AG04449 (cell line): ENCODE measurements at places on chromosomes 5 and 9.

- no peak for DNase-seq
These were observed 207.2 kb downstream of the GADD45G start for GRCh38 chr9:89811886-89812450.

- DNase-seq, result no peak
These were observed 24.6 kb downstream of the LOX start for GRCh38 chr5:122053181-122054109.

GRCh38 chr9:101536938-101537337 lies 3.3 kb downstream of the RNF20 start:
- no peak for DNase-seq

DNA sequence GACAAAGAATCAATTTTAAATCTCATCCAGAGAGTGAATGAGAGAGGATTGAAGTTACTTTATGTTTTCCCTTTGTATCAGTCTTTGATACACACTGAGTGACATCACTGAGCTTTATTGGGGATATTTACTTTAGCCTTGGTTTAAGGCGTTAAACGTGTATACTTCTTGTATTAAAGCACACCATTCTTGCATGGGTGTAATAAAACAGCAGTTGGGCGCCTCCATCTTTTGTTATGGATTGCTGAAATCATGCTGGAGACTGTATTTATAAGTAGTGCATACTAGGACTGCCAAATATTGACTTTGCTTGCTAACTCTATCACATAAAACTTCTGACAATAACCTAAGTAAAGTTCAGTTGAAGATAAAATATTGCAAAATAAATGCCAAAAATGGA lies 1755.8 kb upstream of the WWC1 start:
- DNase-seq, result no peak

DNA sequence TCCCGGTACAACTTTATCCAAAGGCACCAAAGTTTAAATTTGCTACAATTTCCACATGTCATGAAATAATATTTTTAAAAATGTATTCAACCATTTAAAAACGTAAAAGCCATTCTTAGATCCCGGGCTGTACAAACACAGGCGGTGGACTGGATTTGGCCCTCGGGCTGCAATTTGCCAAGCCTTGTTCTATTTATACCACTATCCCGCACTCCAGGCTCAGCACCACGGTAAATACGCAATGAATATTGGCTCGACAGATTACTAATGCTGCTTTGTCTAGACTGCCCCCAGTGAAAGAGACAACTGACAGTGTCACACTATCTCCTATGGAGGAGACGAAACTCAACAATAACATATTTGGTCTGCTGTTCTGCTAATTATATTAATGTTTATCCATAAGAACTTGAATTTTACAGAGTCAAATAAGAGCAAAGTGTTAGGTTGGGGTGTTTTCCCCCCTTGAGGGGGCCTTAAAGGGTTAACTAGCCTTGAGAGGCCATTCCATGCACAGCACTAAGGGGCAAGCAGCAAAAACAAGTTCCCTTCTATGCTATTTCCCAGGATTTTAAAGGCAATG lies 98.1 kb downstream of the MARCHF11 start:
- no peak for DNase-seq

- DNase-seq, result no peak
These were observed 318.3 kb upstream of the IRX4 start for GRCh38 chr5:2201011-2201410.
